ENCODE measurements at places on chromosomes 6 and 20. TPM values are rescaled to one million over a fixed set of nuclear protein-coding genes. Genes with fewer than 3 reads are reported as not detected.

Gene ULBP1
- polyA plus RNA-seq = 0.51 TPM

Gene PTP4A1
- 29.3 TPM for polyA plus RNA-seq

Gene RHAG
- 1.1 TPM for polyA plus RNA-seq

Gene EYA4
- polyA plus RNA-seq = 16.0 TPM

Gene ATP6V1G2
- polyA plus RNA-seq = 2.5 TPM

Gene ARMC12
- polyA plus RNA-seq = 1.3 TPM

Gene COL10A1
- 0.17 TPM for polyA plus RNA-seq

Gene FLRT3
- 9.8 TPM for polyA plus RNA-seq

Gene GABRR1
- polyA plus RNA-seq = 1.2 TPM

Gene TSPYL4
- polyA plus RNA-seq = 15.9 TPM

Gene GPLD1
- polyA plus RNA-seq = 2.9 TPM

Gene PGC
- not detected for polyA plus RNA-seq

Gene EIF6
- polyA plus RNA-seq = 50.4 TPM

Gene CRISP3
- polyA plus RNA-seq = 0.34 TPM

Gene FOXC1
- 1.9 TPM for polyA plus RNA-seq

Gene ADAM33
- 107 TPM for polyA plus RNA-seq

Gene PKIB
- 1.6 TPM for polyA plus RNA-seq

Gene CHRNA4
- polyA plus RNA-seq = 0.28 TPM

Gene C4B
- polyA plus RNA-seq = 13.7 TPM

Gene BEND6
- 1.2 TPM for polyA plus RNA-seq

Gene VSTM2L
- polyA plus RNA-seq = 1.8 TPM

Gene FAM209B
- not detected for polyA plus RNA-seq

Gene INSM1
- polyA plus RNA-seq = 0.24 TPM

Gene HDGFL1
- not detected for polyA plus RNA-seq

Gene TFAP2D
- not detected for polyA plus RNA-seq

Gene CBLN4
- polyA plus RNA-seq = 1.5 TPM

Gene SEL1L2
- not detected for polyA plus RNA-seq

Gene ZNF831
- polyA plus RNA-seq = 0.05 TPM

Gene KCNB1
- polyA plus RNA-seq = 8.8 TPM

Gene KCNK16
- polyA plus RNA-seq = not detected

Gene WFDC5
- polyA plus RNA-seq = 0.62 TPM

Gene DCBLD1
- polyA plus RNA-seq = 8.9 TPM

Gene PACSIN1
- 1.1 TPM for polyA plus RNA-seq

Gene WFDC6
- polyA plus RNA-seq = not detected

Gene RNF5
- 42.1 TPM for polyA plus RNA-seq

Gene SAMD3
- polyA plus RNA-seq = 0.86 TPM

Gene DTD1
- 18.8 TPM for polyA plus RNA-seq

Gene RAD21L1
- not detected for polyA plus RNA-seq

Gene RBCK1
- polyA plus RNA-seq = 53.0 TPM

Measured in muscle of back (tissue), 13 donors.